AG04450 (cell line): ENCODE measurements at places on chromosomes 5 and 9.

- DNase-seq: no peak
Measured at GRCh38 chr5:87746341-87746740, 333.6 kb upstream of the CCNH start.

- DNase-seq: no peak
Measured at GRCh38 chr5:9063615-9064245, 482.1 kb downstream of the SEMA5A start.

- no peak for DNase-seq
Measured at GRCh38 chr9:115198001-115198400, 80.0 kb upstream of the TNC start.

DNA sequence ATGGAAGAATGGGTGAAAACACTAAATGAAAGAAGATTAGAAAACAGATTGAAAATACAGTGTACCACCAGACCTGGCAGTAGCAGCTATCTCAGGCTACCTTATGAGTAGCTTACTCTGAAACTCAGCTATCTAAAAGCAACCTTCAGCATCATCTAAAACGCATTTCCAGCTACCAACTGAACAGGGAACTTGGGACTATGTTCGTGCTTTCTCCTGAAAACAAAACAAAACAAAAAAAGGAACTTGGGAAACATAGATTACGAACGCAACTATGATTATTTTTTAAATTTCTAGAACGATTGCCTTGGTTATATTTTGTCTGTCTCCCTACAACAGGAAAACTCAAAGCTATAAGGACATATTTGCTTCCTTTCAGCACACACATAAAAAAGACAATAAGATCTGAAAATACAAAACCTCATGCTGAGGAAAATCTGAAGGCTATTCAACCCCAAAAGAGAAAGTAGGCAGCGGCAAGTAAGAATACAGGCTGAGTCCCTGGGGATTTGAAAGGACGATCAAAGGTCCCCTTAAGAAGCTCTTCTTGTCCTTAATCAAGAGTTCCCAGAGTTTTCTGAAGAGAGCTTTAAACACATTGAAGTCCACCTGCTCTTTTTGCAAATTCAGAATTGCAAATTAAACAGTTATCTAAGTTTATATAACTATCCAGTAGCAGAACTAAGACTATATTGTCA lies 53.4 kb downstream of the OR2K2 start:
- DNase-seq: no peak

DNA sequence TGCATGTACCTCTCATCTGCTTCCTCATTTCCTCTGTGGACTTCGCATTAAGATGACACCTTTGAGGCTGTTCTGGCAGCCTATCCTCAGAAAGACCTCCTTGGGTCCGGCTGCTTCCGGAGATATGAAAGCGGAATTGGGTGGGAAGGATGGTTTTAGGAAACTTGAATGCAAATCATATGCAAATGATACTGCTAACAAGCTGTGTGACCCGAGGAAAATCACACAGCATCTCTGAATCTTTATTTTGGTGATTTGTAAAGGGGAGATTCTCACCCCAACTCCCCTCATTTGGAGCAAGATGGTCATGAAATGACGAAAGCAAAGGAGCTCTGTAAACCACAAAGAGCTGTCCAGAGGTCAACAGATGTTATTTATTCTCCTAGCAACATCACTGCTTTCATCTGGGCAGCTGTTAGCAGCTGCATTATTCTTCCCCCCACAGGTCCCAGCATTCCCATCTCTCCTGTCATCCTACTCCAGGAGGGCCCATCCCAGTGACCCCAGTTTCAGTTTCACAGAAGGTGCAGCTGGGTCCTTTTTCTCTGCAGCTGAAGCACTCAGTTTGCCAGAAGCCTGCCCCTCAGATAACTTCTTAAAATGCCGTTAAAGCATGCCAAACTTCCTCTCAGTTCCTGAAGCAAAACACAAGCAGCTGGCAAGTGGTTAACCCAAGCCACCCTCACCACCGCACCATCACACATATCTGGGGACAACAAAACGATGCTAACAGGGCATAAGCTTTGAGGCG lies 269.5 kb downstream of the SEC61B start:
- DNase-seq: peak; percentile 18

DNA sequence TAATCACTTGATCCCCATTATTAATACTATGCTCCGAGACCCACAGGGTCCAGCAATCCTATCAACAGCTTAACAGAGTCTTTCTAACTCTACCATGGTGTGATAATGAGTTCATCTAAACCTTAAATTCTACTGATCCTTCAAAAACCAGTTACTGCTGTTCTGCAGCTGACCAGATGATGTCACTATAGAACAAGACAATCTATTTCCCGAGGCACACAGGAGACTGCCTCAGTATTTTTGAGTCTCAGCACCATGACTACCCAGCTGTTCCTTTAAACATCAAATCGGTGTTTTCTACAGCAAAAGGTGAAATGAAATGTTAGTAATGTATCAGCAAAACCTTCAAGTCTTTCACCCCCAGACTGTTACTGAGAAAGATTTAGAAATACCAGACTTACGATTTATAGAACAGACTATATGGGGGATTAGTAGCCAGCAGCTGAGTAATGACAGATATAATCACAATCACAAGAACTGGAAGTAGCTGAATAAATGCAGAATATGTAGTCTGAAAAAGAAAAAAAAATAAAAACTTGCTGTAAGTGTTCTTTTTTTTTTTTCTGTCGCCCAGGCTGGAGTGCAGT lies 16.9 kb downstream of the DNAJC18 start:
- DNase-seq: peak; percentile 51

DNA sequence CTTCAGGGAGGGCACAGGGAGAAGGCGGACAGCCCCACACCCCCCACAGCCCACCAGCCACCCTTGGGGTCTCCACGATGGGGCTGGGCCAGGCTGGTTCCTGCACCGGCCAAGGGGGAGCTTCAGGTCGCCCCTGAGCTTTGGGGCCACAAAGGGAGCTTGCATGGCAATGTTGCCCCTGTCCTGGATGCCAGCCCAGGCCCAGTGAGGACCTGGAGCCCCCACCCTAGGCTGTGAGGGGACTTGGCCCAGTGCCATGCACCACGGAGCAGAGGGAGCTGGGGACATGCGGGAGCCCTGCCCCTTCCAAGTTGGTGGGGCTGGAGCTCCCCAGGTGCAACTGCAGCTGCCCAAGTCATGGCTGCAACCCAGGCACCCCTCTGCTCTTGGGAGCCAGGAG lies 18.4 kb downstream of the TMEM38B start:
- no peak for DNase-seq

DNA sequence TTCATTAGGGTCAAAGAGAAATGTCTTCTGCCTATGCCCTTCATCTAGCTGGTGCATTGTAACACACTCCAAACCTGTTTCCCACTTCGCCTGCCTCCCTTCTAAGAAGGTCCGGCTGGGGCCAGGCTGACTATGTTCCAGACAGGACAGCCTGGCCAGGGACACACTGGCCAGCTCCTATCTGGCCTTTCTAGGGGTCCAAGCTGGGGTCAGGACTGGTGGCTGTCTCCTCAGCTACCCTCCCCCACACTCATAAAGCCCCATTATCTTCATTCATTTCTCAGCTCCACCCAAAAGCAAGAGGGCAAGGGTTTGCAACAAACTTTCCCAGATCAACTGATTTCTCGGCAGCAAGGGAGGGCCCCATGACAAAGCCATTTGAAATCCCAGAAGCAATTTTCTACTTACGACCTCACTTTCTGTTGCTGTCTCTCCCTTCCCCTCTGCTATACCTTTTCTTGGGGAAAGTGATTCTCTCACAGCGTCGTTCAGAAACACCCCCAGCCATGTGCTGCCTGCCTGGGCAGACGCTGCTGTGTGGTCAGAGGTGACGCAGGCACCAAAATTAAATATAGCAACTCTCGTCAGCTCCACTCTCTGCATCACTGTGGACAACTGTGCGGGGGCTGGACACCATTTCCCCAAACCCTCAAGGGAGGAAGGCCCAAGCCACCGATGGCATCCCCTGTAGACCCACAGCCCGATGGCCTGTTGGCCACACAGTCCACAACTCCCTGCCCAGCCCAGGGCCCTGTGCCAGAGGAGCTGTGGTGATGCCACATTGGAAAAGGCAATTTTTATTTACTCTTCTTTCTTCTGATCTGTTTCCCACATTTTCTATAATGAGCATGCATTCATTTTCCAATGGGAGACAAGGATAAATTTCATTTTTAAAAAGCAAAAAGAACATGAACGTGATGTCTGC lies 6.1 kb downstream of the IL13 start:
- no peak for DNase-seq

- no peak for DNase-seq
Measured at GRCh38 chr5:67816456-67816855, 399.1 kb upstream of the PIK3R1 start.
